Stimulated activated CD8-positive, alpha-beta memory T cell treated with anti-CD3 and anti-CD28 coated beads, Interleukin-4, amount 100 ng/mL, for 1 hour (primary cell): ENCODE measurements at places on chromosomes 12 and 14.

GRCh38 chr12:130961921-130962451 is 8.3 kb downstream of the ADGRD1 start:
- DNase-seq = no peak

- no peak for DNase-seq
Measured at GRCh38 chr14:53035336-53036210, 84.7 kb upstream of the FERMT2 start.

GRCh38 chr12:107467716-107468115 is 217.9 kb upstream of the PWP1 start:
- no peak for DNase-seq

DNA sequence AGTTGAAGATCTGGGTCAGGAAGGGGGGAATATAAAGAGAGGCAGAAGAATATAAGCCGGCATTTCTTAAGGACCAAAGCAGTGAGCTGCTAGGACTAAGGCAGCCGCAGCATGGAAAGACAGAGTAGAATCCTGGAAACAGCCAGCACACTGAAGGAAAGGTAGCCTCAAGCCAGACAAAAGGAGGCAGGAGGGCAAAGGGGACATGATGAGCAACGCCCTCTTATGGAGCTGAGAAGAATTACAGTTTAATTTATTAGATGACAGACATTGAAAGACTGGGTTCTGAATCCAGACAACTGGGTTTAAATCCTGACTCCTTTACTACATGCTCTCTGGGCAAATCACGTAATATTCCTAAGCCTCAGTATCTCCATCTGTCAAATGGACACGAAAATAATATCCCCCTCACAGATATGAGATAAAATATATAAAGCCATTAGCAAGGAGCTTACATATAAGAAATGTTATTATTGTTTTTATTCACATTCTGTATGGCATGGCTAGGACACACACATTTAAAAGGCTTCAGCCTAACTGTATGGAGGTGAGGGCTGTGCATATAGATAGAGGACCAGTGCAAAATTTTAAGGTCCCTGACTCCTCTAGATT is 8.1 kb upstream of the PCED1B start:
- DNase-seq = no peak

DNA sequence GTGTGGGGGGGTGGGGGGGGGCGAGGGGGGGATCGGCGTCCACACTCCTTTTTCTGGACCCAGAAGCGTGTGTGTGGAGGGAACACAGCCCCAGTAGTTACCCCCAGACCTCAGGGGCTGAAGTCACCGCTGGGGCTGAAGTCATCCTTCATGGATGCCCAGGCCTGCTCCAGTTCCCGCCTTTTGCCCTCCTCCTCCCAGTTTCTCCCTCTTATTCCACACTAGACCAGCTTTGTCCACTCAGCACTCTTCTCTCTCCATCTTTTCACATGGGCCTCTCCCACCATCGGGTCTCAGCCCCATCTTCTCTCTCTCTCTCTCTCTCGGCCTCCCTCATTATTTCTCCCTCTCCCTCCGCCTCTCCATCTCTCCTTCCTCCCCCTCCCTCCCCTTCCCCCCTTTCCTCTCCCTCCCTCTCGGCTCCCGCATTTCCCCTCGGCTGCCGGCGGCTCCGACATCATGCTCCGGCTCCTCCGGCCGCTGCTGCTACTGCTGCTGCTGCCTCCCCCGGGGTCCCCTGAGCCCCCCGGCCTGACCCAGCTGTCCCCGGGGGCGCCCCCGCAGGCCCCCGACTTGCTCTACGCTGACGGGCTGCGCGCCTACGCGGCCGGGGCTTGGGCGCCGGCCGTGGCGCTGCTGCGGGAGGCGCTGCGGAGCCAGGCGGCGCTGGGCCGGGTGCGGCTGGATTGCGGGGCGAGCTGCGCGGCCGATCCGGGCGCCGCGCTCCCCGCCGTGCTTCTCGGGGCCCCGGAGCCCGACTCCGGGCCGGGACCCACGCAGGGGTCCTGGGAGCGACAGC is at the start of gene P3H3:
Gene P3H3, plus strand, starts transcription at position 426 of the 799 bp plus-strand sequence. Its CDS starts 34 bp downstream, at position 460.
- no peak for DNase-seq

DNA sequence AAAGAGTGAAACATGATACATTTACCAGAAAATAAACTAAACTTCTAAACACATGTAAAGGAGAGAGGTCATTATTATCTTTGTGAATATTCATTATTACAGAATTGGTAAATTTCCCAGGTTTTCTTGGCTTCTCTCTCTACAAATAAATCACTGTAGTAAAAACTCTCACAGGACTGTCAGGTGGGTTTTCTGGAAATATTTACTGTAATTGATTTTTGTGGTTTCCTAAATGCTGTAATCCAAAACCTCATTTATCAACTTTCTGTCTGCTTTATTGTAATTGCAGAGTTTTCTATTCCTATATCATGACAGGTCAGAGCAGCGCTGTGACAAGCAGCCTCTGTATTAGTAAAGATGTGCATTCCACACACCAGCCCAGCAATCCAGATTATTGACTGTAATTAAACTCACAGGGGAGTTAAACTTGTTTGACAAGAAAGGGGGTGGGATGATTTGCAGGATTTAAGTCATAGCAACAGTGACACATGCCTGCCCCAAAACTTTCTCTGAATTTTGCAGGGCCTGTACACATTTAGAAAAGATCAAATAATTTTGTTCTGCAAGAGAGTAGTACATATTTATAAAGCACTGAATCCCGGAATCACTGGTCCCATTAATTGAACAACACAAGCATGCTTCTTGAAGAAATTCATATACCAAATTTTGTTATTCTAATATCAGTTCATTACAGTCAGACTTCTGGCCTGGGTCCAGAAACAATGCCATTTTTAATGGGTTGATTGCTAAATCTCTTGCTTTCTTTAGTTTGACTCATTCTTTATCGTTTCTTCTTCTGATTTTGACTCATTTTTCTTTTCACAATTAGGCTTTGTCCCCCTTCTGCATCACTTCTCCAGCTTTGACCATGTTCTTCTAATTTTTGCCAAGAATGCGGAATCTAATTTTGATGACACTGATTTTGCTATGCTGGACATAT is 42.2 kb downstream of the PTPRO start:
- no peak for DNase-seq

- no peak for DNase-seq
Measured at GRCh38 chr12:12964255-12964654, 12.3 kb upstream of the GPRC5D start.
